ENCODE measurements at places on chromosomes 16 and 17.

DNA sequence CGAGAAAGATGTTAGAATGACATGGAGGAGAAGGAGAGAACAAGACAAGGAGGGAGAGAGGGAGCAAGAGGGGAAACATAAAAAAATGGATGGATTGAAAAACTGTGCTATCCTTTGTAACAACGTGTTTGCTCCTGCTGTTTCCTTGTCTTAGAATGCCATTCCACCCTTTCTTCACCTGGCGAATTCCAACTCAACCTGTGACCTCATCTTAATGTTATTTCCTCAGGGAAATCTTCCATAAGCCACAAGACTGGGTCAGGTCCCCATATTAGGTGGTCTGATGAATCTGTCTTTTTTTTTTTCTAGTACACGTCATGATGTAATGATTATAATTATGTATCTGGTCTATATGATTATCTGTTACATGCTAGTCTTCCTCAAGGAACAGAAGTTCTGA, 195.0 kb upstream of the MAF start:
- no peak for DNase-seq

GRCh38 chr16:90043526-90043925, 24.3 kb upstream of the DBNDD1 start:
- DNase-seq: no peak

GRCh38 chr16:6122401-6122800, 1024.8 kb upstream of the EEF2KMT start:
- no peak for DNase-seq

DNA sequence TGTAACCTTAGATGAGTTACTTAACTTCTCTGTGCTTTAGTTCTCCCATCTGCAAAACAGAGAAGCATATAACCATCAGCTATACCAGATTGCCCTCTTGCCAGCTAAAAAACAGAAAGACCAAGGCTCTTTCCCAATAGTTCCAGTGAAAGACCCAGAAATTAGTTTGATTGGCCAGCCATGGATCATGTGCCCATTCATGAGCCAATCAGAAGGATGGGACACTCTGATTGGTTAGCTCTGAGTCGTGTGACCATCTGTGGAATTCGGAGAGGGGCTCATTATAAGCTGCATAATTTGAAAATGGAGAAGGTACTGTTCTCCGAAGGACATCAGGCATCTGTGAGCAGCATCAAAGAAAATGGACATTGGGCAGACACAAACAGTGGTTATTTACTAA, 155.2 kb downstream of the ABCC12 start:
- DNase-seq: no peak

DNA sequence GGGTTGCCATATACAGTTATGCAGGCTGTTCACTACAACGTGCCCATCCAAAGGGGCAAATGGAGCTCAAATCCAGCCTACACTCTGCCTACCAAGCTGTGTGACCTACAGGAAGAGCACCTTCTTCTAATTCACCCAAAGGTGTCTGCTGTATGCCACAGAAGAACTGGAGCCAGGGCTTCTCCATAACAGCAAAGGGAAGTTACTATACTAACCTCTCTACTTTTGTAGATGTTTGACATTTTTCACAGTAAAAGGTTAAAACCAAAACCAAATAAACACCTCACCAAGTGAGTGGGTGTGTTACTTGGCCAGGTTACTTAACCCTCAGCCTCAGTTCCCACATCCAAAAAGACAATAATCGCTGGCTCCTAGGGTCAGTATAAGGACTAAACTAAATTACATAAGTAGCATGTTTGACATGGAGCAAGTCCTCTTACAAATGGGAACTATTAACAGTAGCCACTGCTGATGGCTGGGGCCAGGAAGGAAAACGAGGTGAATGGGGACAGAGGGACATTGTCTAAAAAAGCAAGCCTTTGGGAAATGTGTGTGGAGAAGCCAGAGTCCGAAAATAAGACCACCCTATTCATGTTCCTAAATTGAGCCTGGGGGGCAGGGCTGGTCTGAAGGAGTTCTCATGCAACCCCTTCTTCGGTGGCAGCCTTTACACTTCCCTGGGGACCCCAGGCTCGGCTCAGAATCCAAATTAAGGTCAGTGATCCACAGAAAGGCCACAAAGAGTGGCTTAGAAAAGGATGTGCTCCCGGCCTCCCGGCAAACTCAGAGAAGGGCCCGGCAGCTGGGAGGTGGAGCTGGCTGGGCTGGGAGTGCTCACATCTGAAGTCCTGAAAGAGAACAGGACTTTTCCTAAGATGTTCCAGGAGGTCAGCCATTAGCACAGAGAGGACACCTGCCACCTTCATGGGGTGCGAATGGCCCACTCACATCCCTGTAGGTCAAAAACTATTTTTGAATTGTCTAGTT, 13.5 kb downstream of the CUEDC1 start:
- DNase-seq: no peak

DNA sequence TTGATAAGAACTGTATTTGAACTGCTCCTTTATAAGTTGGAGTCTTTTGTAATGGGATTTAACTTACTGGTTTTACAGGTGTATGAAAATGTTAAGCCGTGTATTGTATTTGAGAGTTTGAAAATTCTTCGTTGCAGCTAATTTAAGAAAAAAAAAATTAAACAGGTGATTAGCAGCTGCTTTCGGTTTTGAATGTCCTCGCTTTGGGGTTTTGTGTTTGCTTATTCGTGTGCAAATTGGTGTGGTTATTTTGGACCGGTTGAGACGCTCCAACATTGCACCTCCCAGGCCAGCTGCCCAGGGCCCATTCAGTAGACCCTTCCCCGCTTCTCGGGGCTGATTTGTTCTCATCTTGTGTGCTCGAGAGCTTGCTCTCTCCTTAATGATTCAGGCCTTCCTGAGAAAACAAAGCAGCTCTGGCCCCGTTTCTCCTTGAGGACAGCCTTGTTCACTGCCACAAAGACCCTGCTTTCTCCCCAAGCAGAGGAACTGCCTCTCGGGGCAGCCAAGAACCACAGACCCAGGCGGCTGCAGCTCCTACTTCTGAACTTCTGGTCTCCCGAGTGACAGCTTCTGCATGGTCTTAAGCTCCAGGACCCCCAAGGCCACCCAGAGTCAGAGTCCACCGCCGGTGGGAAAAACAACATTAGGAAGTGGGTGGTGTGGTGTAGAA, 100.5 kb downstream of the MSI2 start:
- DNase-seq: no peak

DNA sequence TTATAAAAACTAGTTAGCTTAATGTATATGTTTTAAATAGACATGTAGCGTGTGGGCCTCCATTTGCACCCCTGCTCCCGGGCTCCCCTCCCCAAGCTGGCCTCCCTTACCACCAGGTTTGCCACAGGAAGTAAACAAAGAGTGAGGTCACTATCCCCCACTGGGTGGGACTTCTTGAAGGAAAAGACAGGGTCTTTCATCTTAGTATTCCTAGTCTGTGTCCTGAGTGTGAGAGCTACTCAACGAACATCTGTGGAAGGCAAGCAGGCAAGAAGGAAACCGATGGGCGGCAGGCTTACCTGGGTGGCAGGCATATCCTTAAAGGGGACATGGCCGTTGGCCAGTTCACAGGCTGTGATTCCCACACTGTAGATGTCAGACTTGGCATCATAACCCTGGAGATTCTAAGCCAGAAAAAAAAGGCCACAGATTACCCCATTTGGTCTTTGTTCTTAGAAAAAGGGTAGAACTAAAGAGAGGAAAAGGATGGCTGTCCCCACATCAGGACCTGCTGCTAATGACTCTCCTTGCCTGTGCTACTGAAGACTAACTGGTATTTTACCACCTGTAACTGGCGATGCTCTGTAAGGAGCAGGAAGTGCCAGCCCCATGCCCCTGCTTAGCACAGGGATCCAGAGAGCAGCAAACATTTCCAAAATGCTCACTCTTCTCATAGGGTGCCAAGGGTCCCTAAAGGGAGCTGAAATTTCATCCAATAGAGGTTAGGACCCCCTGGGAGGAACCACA, 6.6 kb upstream of the LIMD2 start:
- no peak for DNase-seq

GRCh38 chr16:10885246-10885645, 8.2 kb downstream of the CIITA start:
- DNase-seq: no peak

DNA sequence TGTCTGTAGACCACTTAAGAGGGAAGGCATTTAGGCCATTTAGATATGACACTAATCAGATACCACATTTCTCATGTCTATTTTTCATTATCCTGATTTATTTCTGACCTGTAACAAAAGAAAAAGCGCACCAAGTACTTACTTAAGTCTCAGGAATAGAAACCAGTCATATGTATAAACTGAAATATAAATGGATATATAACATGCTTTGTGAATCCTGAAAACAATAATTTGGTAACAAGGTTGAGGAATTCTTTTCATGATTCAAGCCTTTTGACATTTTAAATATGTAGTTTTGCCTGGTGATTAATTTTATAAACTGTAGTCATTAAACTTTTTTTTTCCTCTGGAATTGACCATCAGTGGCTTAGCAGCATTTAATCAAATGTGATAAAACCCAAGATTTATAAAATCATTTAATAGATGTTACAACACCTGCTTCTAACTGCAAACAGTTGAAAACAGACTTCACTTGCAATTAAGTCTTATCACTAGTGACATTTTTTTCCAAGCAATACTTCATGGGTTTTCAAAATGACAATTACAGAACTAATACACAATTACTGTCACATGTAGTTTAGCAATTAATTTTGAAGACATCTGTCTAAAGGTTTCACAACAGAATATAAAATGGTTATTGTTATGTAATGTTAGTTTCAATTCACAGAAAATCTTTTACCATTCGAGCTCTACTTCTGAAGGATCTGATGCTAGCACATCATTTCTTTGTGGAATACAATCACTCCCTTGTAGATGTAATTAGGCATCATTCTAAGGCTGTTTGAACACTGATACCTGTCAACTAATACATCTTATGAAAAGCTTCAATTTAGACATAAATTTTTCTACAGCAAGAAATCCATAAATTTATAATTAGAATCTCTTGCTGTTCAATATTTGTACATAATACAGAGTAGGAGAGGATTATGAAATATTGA, 110.3 kb downstream of the TOX3 start:
- DNase-seq: no peak

- no peak for DNase-seq
Measured at GRCh38 chr16:12009922-12010321, 33.4 kb downstream of the SNX29 start.

DNA sequence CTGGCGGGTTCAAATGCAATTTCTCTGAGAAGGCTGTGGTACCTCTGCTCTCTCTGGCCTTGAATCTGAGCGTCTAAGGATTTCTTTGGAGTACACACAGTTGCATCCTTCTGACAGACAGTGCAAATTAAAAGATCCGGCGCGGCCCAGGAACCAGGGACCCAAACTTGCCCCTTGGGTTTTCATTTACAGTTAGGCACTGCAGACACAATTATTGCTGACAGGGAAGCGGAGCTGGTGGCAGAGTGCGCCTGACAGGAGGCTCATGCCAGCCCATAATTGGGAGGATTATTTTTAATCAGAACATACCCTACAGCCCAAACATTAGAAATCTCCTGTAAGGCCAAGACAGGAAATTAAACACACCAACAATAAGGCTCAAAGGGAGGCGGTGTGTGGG, 1023.4 kb upstream of the RBFOX1 start:
- no peak for DNase-seq

DNA sequence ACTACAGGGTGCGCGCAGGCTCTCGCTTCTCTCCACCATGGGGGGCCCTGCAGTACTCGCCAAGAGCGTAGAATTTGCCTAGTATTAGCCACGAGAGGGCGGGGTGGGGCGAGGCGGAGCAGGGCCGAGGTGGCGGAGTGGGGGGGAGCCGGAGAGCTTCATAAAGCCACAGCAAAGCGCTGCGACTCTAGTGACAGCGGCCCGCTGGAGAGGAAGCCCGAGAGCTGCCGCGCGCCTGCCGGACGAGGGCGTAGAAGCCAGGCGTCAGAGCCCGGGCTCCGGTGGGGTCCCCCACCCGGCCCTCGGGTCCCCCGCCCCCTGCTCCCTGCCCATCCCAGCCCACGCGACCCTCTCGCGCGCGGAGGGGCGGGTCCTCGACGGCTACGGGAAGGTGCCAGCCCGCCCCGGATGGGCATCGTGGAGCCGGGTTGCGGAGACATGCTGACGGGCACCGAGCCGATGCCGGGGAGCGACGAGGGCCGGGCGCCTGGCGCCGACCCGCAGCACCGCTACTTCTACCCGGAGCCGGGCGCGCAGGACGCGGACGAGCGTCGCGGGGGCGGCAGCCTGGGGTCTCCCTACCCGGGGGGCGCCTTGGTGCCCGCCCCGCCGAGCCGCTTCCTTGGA, at the start of gene TBX21:
TBX21 (plus strand) TSS at position 190 of the 627 bp plus-strand sequence; CDS start at position 409, 219 bp downstream.
- no peak for DNase-seq

All from NCI-H446 (cell line).